Hematopoietic multipotent progenitor cell treated with erythropoietin and hydrocortisone succinate and interleukin-3 and kit ligand, for 15 days (in vitro differentiated cells): ENCODE measurements at places on chromosomes 7 and 10.

DNA sequence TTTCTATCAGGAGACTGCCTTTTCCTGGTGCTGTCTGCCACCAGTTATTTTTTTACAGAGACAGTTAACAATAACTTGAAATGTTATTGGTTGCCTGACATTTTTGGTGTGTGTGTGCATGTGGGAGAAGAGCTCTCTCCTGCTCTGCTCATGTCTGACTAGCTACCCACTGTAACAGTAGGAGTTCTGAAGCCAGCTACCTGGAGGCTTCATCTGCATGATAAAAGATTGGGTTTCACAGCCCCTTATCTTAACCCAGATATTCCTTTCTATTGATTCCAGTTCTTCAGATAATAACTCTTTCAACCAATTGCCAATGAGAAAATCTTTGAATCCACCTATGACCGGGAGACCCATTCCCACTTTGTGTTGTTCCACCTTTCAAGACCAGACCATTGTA lies 237.4 kb upstream of the PPP1R3A start:
- DNase-seq, result no peak

GRCh38 chr10:31288962-31289361 lies 30.1 kb upstream of the ZEB1 start:
- no peak for DNase-seq

GRCh38 chr10:16967866-16968415 lies 150.7 kb upstream of the RSU1 start:
- no peak for DNase-seq

DNA sequence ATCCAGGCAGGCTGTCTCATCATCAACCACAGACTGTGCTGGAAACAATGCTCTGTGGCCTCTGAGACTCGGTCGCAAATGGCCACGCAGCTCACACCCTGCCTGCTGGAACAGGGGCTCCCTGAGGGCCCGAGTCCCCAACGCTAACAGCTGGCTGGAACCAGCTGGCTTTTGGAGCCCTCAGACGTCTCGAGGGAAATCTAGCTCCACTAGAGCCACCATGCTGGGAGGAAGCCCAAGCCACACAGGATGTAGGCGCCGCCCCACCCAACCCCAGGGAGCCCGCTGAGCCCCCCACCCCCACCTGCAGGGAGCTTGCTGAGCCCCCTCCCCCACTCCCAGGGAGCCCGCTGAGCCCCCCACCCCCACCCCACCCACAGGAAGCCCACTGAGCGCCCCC lies 21.4 kb upstream of the PDGFA start:
- no peak for DNase-seq

GRCh38 chr10:114306116-114306973 lies 67.3 kb downstream of the VWA2 start:
- no peak for DNase-seq

DNA sequence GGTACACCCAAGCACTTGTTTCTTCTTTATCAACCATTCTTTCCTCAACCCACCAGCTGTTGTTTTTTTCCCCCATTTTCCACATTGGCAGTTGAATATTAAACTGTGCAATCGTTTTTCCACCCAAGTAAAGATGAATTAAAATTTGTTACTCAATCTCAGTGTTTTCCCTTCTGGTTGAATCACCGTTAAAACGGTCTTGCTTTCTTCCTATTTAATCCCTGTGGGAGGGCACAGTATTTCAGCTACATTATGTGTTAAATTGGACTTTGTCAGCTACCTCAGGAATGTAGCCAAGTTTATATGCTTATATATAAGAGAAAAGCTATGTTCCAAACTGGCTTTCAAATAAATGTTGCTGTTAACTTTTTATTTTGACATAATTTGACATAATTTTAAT lies 19.9 kb downstream of the SLC35G1 start:
- no peak for DNase-seq

- no peak for DNase-seq
Measured at GRCh38 chr10:113148901-113149300, 198.9 kb downstream of the TCF7L2 start.

- DNase-seq, result no peak
Measured at GRCh38 chr10:34816501-34817002, 1.5 kb upstream of the PARD3 start.

- no peak for DNase-seq
Measured at GRCh38 chr10:49837051-49837478, 74.9 kb upstream of the OGDHL start.

DNA sequence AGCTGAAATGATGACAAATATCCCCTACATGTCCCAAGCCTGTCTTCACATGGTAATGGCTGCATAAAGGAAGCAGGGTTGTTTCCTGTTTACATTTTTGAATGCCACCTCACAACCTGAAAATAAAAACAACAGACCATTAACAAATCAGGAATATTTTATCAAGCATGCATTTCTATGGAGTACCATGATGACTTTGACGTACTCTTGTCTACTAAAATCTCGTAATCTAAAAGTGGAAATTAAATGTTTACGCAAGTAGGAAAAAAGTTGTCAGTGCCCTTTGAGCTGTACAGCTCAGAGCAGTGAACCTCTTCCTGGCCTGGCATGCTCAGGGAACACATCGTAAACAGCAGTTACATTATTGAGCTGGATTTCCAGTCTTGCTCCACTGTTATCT lies 194.1 kb downstream of the INHBA start:
- no peak for DNase-seq

DNA sequence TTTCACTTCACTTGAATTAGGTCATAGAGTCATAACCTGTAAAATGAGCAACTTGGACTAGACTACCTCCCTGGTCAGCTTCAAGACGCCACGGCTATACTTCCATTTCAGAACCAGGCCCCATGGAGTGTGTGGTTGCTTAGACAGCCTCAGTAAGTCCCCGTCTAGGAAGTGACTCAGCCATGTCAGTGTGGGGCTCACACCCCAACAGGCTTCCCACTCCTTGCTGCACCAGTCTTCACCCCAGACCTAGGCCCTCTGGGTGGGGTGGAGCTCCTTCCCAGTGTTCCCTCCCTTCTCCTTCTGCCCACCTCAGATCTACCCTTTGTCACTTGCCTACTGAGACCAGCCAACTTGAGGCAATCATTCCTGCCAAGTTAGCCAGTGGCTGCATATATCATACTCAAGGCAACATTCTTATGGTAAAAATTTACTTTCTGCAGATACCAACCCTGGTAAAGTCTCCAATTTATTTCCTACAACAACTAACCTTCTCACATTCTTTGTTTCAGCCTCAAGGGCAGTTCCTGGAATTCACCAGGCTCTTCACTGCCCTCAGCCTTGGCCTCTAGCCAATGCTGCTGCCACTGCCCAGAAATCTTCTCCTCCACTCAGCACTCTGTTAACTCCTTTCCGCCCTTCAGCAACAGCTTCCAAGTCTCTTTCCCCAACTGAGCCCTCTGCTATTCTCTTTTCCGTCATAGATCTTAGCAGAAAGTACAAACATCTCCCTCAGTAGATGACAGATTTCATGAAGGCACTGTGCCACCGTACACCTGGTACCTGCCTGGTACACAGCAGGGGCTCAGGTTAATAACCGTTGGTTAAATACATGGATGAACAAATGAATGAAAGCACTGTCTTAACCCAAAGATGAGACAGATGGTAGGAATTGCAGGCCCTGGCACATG lies 31.3 kb upstream of the ZNRF2 start:
- DNase-seq, result peak; percentile 14

GRCh38 chr7:146773506-146773905 lies 656.9 kb downstream of the CNTNAP2 start:
- DNase-seq, result no peak

- no peak for DNase-seq
Measured at GRCh38 chr10:99784727-99785441, 2.4 kb downstream of the ABCC2 start.

GRCh38 chr7:36942955-36943354 lies 218.7 kb upstream of the AOAH start:
- DNase-seq, result no peak

- DNase-seq, result no peak
Measured at GRCh38 chr7:157017603-157018327, 7.3 kb upstream of the MNX1 start.

DNA sequence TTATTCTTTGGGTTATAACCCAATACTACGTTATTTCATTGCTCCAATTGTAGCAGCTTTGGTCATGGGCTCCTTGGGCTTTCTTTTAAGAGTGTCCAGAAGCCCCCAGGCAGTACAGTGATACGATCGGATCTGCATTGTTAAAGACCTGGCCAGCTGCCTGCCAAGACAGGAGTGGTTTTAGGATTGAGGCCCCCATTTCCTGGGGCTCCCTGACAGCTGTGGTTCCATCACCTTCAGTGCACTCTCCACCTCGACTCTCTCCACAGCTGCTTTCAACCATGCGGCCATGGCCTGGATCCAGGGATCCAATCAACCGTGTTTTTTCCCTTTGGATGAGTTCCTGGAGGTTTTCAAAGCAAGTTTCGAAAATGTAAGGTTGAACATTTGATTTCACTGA lies 123.4 kb upstream of the BTBD16 start:
- no peak for DNase-seq

- no peak for DNase-seq
Measured at GRCh38 chr10:124066126-124066700, 27.2 kb downstream of the CHST15 start.

GRCh38 chr7:105678811-105679495 lies 97.7 kb upstream of the EFCAB10 start:
- peak; percentile 51 for DNase-seq

- DNase-seq, result no peak
Measured at GRCh38 chr10:78529262-78529661, 495.6 kb downstream of the RPS24 start.

GRCh38 chr7:6558837-6559236 lies 7.6 kb upstream of the GRID2IP start:
- DNase-seq, result peak; percentile 7

GRCh38 chr10:103487410-103487708 lies 6.1 kb upstream of the NEURL1 start:
- DNase-seq, result no peak

GRCh38 chr7:150978126-150978789 lies at the start of gene KCNH2:
Gene KCNH2, minus strand, starts transcription at chr7:150978321. Its CDS starts 408 bp downstream, at chr7:150977913.
- DNase-seq, result no peak
